ENCODE measurements at places on chromosomes 1 and 21. TPM values are rescaled to one million over a fixed set of nuclear protein-coding genes. Genes with fewer than 3 reads are reported as not detected.

GRCh38 chr1:26530895-26531598, 1.5 kb downstream of the RPS6KA1 start:
- no peak for DNase-seq

- DNase-seq, result no peak
Observed at GRCh38 chr21:42858957-42859890, 20.1 kb downstream of the WDR4 start.

GRCh38 chr1:75632350-75632949, 21.5 kb upstream of the SLC44A5 start:
- DNase-seq, result peak; percentile 29

GJA4 gene
- 31.4 TPM for total RNA-seq

SPRR1A gene
- not detected for total RNA-seq

GRCh38 chr1:227958617-227959324, 11.0 kb upstream of the WNT9A start:
- no peak for DNase-seq

DNA sequence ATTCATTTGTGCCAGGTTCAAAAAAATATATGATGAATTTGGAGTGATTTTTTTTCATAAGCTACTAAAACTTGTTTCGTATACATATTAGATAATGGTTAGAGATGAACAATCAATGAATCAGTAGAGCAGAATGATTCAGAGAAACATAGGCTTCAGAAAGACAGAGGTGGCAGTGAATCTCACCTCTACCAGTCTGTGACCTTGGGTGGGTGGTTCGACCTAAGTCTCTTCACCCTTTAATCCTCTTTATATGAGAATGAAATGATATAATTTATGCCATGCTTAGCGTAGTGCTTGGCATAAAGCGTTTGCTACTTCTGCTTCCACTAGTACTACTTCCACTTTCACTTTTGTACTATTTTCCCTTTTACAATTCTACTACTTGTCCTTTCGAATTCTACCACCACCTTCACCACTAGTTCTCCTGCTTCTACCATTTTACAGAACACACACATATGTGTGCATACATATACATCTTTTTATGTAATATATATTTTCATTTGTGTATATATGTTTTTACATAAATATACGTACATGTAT, 45.1 kb downstream of the FYB2 start:
- DNase-seq, result no peak

C1orf87 gene
- 0.71 TPM for total RNA-seq

- DNase-seq, result no peak
Observed at GRCh38 chr1:7089497-7089896, 304.2 kb downstream of the CAMTA1 start.

DNA sequence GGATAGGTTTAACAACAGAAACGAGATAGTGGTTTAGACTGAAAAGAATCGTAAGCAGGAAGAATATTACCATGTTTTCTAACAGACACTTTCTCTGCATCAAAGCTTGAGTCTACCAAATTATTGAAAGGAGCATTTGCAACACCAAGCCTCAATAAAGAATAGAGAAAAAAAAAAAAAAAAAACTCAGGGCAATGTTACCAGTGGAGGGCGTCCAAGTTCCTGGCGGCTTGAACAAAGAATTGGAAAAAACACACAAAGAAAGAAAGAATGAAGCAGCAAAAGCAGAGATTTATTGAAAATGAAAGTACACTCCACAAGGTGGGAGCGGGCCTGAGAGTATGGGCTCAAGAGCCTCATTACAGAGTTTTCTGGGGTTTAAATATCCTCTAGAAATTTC, 686.5 kb upstream of the ADGRL2 start:
- no peak for DNase-seq

GRCh38 chr1:173900992-173901391, 16.1 kb downstream of the SERPINC1 start:
- no peak for DNase-seq

- no peak for DNase-seq
Observed at GRCh38 chr21:29053656-29054055, 19.8 kb downstream of the CCT8 start.

Measured in muscle of leg (tissue), 16 donors.